Thymus (tissue), 14 donors: ENCODE measurements at places on chromosomes 7 and 10. TPM values are rescaled to one million over a fixed set of nuclear protein-coding genes. Genes with fewer than 3 reads are reported as not detected.

GRCh38 chr7:156055206-156055822 lies 243.1 kb upstream of the SHH start:
- no peak for DNase-seq

- DNase-seq, result no peak
These were observed 5.8 kb downstream of the DBNL start for GRCh38 chr7:44050121-44050914.

DNA sequence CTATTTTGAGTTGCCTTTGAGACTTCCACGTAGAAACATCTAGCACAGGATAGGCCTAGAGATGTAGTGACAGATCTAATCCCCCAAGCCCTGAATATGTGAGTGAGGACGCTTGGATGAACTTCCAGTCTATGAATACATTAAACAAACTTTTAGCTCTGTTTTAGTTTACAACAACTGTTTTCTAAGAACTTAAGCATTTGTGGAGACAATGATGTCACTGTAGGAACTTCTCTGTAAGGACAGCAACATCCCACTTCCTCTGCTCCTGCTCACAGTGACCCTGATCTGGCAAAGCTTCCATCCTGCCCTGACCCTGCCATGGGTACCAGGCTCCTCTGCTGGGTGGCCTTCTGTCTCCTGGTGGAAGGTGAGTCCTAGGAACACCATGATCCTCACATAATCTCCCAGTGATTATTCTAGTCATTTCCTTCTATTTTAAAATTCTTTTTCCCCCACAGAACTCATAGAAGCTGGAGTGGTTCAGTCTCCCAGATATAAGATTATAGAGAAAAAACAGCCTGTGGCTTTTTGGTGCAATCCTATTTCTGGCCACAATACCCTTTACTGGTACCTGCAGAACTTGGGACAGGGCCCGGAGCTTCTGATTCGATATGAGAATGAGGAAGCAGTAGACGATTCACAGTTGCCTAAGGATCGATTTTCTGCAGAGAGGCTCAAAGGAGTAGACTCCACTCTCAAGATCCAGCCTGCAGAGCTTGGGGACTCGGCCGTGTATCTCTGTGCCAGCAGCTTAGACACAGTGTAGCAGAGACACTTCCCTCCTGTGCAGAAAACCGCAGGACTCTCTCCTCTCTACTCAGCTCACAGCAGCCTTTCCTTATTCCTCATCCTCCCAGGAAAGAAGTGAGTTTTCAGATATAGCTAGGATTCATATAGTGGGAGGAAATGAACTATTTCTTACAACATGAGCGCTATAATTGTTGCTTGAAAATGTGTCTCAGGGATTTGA lies 194.4 kb upstream of the PRSS1 start:
- no peak for DNase-seq

DNA sequence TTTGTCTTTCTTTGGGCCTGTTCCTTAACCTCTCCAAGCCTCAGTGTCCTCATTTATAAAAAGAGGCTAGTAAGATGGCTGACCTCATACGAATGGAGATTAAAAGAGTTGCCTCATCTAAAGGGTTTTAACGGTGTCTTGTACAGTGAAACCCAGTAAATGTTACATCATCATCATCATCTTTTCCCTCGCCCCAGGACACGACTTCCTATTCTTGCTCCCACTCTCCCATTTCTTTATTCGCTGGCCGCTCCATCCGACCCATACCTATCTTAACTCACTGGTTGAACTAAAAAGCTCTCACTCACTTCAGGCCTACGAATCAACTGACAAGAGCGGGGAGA lies 554 bp downstream of the FRA10AC1 start:
- peak; percentile 3 for DNase-seq

DNA sequence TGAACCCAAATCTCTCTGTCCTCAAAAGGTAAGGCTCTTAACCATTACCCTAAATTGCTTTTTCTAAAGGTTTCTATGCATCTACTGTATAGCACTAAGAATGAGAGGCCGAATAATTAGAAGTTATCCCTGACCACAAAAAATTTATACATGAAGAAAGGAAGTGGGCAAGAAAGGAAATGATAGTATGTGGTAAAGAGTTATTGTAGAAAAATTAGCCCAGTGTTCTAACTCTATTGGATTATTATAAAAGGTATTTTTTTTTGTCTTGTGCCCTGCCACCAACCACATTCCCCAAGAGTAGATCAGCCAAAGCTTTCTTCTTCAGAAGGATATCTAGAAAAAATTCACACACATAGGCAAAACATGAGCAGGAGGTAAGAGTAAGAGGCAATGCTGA lies 45.4 kb downstream of the DKK1 start:
- DNase-seq, result no peak

DNA sequence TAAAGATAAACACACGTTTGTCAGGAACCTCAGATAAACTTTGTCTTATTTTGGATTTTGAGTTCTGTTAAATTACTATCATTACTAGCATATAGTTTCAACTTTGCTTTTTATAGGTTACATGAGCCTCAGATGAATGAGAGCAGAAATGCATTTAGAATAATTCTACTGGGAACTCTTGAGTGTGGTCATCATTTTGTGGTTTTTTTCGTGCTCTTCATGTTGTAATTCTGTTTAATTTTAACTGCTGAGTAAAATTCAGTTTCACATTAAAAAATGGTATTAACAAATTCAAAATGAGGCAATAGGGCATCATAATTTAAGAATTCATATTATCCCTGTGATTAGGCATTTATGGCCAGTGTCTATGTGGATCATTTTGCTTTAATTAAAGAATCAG lies 72.9 kb downstream of the GNAI1 start:
- no peak for DNase-seq

DNA sequence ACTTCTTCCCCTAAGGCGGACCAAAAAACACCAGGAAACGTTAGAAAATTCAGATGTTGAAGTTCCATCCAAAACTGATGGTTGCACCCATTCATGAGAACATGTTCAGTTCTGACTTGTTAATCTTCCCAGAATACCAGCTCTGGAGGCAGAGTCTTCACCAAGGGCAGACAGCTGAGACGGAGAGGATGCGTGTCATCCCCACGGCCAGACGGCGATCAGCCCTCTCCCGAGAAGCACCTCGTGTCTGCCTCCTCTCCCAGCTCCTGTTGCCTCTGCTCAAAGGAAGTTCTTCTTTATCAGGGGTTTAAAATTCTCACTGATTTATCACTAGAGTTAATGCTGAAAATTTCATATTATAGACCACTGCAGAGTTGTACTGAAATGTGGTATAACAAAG lies 269.7 kb downstream of the ZMYND11 start:
- no peak for DNase-seq

- no peak for DNase-seq
These were observed 42.2 kb upstream of the CABCOCO1 start for GRCh38 chr10:61620506-61620905.

- no peak for DNase-seq
These were observed 4.0 kb downstream of the ITGA8 start for GRCh38 chr10:15715619-15716227.

GRCh38 chr7:87375662-87376435 lies 30.4 kb downstream of the CROT start:
- no peak for DNase-seq

GRCh38 chr10:23381298-23382040 lies 36.9 kb upstream of the C10orf67 start:
- DNase-seq, result no peak

DNA sequence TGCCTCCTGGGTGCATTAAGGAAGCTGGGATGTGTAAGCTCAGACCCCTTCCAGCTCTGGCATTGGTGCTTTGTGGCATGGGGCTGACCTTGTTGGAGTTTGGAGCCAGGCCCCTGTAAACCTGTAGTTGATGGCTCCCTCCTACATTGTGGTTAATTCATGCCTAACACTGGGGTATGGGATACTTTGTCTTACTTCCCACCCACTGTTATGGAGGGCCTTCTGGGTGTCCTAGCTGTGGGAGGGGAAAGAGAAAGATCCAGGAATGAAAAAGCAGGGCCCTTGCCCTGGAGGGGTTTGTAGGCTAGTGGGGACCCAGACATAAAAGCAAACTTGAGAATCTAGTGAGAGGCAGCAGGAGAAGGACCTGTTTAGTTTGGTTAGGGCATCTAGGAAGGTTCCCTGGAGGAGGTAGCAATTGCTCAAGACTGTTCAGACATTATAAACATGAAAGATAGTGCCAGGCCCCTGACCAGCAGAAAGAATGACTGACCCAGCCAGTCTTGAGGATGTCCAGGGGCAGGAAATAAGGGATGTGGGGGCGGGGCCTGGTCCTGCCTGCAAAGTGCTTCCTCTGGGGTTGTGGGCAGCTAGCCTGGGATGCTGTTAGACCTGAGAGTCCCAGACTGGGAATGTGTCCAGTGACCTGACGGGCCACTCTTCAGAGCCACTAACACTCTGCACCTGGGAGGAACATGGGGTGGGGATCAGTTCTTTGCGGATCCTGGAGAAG lies 6.6 kb downstream of the ADAMTS14 start:
- DNase-seq, result no peak

GRCh38 chr7:104627516-104627915 lies 299.1 kb downstream of the LHFPL3 start:
- peak; percentile 8 for DNase-seq

DNA sequence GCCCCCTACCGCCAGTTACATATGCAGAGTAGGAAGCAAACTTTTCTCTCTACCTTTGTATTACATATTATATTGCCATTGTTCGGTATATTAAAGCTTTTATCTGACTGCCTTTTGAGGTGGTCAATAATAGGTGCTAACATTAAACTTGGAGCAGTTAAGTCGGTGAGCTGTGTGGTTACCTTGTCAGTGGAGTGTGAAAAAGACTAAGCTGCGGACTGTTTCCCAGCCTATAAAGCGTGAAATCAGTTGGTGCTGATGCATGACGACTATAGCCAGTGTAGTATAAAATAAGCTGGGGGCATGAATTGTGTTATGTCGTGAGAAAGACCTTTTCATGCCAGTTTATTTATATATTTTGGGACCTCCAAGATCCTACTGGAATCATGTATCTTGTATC lies 33.7 kb downstream of the R3HCC1L start:
- no peak for DNase-seq

GSAP gene
- 12.4 TPM for total RNA-seq

UTF1 gene
- total RNA-seq, result not detected

RABGEF1 gene
- 16.5 TPM for total RNA-seq

NAT16 gene
- not detected for total RNA-seq

MYOZ1 gene
- 0.61 TPM for total RNA-seq

CFAP43 gene
- total RNA-seq, result 0.52 TPM

IRF5 gene
- 10.0 TPM for total RNA-seq

CYP2C19 gene
- total RNA-seq, result not detected

TCAF2 gene
- 3.8 TPM for total RNA-seq

CYP2E1 gene
- total RNA-seq, result 3.4 TPM

WDR86 gene
- 5.0 TPM for total RNA-seq
